Kidney glomerular epithelial cell (primary cell): ENCODE measurements at places on chromosomes 13 and 19.
A peak's percentile ranks its signal among the peaks of the same experiment; 100 is the strongest.

DNA sequence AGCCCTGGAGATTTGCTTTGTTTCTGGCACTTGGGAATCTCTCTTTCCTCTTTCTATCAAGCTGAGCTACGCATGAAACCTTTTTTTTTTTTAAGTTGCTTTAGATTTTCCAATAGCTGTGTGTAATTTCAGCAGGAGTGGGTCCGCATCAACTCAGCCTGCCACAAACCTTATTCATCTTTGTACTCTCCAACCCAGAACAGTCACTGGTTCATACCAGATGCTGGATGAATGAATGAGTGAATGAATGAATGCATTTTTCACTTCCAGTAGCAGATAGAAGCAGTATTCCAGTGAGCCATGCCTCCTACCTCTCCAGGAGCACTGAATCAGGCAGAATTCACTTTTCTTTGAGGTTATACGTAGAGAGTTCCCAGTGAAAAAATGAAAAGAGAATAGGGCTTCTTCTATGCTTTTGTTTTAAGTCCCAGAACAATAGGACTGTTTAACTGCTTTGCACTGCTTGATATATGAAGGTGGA, 221.1 kb downstream of the TM9SF2 start:
- no peak for DNase-seq

DNA sequence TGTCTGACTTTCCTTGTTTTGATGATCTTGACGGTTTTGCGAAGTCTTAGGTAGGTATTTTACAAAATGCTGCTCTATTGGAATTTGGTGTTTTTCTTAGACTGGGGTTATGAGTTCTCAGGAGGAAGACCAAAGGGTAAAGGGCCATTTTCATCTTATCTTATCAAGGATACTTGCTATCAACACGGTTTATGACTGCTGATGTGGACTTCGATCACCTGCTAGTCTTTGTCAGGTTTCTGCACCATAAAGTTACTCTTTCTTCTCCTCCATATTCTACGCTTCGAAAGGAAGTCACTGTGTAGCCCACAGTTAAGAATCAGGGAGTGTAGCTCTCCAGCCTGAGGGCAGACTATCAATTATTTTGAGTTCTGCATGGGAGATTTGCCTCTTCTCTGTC, 7.4 kb upstream of the CEBPG start:
- no peak for DNase-seq

DNA sequence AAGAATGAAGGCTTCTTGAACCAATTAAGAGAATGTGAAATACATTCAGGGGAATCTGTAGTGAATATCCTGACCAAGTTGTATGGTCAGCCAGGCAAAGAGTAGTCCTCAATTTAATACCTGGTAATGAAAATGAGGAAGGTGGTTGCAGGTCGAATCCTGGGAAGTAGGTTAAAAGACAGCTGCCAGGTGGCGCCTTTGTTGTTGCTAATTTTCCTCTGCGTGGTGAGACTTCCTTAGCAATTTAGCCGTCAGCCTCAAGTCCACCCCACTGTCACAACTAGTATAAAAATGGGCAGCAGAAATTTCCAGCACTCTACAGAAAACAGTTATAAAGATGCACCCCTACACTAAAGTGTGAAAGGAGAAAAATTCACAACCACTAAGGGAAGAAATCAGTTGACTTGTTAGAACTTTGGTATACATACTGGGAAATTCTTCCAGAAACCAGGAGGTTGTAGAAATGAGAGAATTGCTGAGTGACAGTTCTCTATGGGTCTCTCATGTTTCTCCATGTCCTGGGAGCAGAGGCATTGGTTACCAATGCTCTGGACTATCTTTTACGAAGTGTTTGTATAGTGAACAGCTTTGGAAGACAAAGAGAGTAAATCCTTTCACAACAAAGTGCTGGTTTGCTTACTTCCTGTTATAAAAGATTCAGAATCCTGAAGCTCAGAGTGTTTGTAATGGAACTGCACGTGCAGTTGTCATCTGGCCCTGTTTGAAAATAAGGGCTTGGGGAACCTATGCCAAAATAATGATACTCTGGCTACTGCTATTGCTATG, 235.9 kb downstream of the NHLRC3 start:
- DNase-seq = peak; percentile 27

DNA sequence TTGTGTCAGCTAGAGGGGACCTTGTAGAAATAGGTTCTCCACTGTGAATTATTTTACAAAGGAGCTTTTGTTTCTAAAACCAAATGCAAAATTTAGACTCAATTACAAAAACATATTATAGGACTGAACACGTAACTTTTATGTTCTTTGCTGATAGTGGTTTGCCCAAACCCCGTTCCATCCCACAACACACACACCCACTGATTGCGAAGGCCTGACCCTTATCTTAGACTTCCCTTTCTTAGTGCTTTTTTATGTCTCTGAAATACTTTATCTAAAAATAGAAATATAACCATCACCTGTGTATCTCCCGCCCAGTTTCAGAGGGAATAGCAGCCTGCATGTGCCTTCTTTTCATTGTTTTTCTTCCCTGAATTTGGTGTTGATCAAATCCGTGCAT, 13.0 kb downstream of the CCNA1 start:
- DNase-seq = no peak

DNA sequence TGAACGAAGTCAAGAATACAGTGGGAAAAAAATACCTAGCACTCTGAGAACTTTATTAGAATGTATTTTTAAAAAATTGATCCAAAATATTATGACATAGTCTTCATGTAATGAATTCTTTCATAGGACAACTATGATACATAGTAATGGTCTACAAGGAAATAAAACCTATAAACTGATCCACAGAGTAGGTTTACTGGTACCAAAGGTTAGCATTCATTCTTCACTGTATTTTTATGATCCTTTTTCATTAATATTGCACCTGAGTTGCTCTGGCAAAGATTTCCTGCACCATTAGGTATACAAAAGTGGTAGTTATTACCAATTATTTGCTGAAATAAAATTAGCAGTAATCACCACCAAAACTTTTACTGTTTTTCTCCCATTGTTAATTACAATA, 4.2 kb downstream of the NEK3 start:
- no peak for DNase-seq

DNA sequence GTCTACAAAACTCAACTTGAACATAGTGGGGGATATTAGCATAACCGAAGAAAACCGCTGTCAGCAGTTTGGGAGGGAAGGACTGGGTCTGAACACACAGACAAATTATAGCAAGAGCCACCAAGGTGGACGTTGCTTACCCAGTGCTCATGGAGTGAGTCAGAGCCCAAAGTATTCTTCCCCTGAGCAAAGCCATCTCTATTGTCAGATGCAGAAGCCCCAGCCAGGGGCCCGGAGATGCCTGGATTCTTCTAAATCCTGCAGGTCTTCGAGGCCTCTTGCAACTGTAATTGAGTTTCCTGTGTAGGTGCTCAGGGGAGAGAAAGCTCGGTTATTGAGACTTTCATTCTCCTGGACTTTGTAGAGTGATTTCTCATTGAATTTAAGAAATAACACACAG, 384.5 kb downstream of the IRS2 start:
- DNase-seq = no peak

DNA sequence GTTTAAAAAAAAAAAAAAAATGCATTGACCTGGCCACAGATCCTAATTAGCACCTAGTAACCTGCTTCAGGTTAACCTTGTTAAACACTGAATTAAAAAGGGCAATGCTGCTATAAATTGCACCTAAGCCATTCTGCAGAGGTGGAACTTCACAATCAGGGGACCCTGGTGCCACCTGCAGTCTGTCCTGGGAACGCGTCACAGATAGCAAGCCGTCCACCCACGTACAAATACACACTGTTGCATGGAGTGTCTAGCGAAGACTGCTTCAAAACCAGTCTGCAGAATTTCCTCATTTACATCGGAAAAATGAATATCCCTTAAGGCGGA, 169.3 kb downstream of the COL4A1 start:
- DNase-seq = no peak

- no peak for DNase-seq
Observed at GRCh38 chr13:47901441-47901840, 99.6 kb downstream of the SUCLA2 start.
